ENCODE measurements at places on chromosomes 2 and 18.
A peak's percentile ranks its signal among the peaks of the same experiment; 100 is the strongest.

GRCh38 chr2:1427086-1427485 lies 13.8 kb downstream of the TPO start:
- DNase-seq = no peak

GRCh38 chr2:84478867-84479266 lies 19.8 kb upstream of the SUCLG1 start:
- DNase-seq = no peak

- DNase-seq = no peak
Observed at GRCh38 chr2:186543561-186544131, 46.2 kb upstream of the ITGAV start.

GRCh38 chr2:231927566-231927890 lies 1.3 kb upstream of the NPPC start:
- DNase-seq = no peak

GRCh38 chr2:104405623-104406022 lies 448.3 kb upstream of the POU3F3 start:
- no peak for DNase-seq

GRCh38 chr2:54850171-54851122 lies 127.0 kb downstream of the EML6 start:
- DNase-seq = no peak

- DNase-seq = no peak
Observed at GRCh38 chr2:239726631-239727181, 298.4 kb downstream of the NDUFA10 start.

GRCh38 chr2:4780679-4781078 lies 911.5 kb upstream of the SOX11 start:
- DNase-seq = no peak

- DNase-seq = no peak
Observed at GRCh38 chr2:165275932-165276331, 36.7 kb downstream of the SCN2A start.

GRCh38 chr2:196170213-196170605 lies 1.2 kb downstream of the STK17B start:
- DNase-seq = peak; percentile 78

DNA sequence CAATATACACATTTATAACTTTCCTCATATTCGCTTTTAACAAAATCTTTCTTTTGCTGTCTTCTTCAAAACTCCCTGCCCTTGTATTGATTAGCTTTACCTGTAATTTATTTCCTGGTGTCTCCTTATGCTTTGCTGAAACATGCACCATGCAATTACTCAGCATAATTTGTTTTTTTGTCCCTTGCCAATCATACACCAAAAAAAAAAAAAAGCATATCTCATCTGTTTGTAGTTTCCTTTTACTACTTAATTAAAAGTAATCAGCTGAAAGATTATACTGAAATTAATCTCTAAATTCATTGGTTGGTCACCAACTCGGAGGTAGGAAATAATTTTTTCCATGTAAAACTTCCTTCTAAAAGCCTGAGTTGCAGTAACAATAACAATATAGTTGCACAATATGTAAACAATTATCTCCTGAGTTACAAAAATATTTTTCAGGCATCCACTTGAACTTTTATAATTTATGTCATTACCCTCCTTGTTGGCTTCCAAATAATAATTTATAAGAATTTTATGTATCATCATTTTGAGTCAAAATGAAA lies 53.0 kb upstream of the ROCK1 start:
- DNase-seq = no peak

DNA sequence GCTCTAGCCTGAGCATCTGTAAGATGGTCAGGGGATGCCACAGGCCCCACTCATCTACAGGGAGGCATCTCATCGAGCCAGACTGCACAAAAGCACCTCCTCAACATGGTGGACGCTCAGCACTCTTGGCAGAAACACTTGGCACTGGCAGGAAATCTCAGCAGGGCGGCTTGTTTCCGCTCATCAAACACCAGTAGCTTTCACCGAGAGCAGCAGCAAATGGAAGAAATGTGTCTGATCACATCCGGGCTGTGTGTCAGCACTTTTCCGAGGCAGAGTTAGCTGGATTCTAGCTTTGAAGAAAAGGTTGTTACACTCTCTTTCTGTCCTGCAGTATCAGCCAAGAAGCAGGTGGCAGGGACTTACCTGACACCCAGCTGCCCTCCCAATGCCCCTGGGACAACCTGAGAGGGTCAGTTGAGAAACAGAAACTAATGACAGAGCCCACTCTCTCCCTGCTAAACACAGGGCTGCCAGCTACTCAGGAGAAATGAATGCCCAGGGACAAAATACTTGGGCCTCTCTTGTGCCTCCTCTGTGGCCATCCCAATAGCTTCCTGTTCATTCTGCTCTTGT lies 68.9 kb upstream of the FZD7 start:
- DNase-seq = peak; percentile 70

- DNase-seq = no peak
Observed at GRCh38 chr2:70745276-70745825, 22.6 kb downstream of the ADD2 start.

GRCh38 chr18:60247103-60247502 lies 125.5 kb downstream of the MC4R start:
- peak; percentile 70 for DNase-seq

DNA sequence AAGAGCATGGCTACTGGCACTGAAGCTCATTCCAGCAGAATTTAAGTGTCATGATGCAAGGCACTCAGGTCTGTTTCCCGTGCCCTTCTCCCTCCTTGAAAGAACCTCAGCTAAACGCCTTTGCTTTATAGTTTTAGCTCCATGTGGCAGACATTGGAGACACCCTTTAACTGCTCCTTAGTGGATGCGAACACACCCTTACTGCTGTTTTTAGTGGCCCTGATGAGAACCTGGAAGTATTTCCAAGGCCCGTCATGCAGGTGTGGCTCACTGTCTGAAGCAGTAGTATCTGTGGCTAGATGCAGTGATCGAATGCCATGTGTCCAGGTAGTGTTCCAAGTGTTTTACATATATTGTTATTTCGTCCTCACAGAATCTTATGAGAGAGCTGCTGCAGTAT lies 28.3 kb downstream of the KIF5C start:
- DNase-seq = no peak

DNA sequence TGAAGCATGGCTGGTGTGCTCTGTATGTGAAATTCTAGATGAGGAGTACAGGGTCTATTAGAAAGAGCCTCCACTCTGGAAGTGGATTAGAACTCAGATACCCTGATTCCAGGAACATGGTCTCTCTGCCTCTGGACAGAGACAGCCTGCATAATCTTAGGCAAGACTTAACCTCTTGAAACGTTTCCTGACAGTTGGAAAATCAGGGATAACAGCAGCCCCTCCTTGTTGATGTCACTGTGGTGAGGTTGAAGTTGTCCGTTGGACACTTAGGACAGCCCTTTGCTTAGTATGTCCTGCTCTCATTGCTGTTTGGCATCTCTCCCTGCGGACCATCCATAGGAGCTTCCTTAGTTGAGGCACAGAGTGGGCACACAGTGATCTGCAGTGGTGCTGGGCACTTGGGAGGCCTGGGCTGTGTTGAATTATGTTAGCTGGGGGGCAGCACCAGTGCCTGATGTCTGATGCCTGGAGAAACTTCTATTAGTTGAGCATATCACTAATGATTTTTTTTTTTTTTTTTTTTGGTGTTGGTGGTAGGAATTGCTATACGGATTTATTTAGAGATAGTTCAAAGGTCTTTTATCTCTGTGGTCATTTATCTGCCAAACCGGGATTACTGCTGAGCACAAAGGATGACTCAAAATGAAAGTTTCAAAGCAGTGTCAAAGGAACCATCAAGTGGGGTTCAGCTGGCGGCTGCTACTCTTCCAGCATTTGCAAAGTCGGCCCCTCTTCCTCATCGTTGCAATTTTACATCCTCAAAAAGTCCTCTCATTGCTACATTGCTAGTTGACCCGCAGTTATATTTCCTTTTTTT lies 28.8 kb downstream of the SETBP1 start:
- no peak for DNase-seq

GRCh38 chr2:62197011-62197924 lies 1.4 kb downstream of the B3GNT2 start:
- peak; percentile 49 for DNase-seq

- DNase-seq = no peak
Observed at GRCh38 chr18:44651478-44651877, 29.2 kb upstream of the SETBP1 start.

- no peak for DNase-seq
Observed at GRCh38 chr18:8603663-8604520, 5.3 kb upstream of the RAB12 start.

- DNase-seq = no peak
Observed at GRCh38 chr2:222622910-222623309, 33.0 kb downstream of the FARSB start.

GRCh38 chr2:216588861-216589710 lies 44.1 kb upstream of the IGFBP2 start:
- no peak for DNase-seq

GRCh38 chr2:133598769-133599168 lies 30.5 kb upstream of the NCKAP5 start:
- no peak for DNase-seq

DNA sequence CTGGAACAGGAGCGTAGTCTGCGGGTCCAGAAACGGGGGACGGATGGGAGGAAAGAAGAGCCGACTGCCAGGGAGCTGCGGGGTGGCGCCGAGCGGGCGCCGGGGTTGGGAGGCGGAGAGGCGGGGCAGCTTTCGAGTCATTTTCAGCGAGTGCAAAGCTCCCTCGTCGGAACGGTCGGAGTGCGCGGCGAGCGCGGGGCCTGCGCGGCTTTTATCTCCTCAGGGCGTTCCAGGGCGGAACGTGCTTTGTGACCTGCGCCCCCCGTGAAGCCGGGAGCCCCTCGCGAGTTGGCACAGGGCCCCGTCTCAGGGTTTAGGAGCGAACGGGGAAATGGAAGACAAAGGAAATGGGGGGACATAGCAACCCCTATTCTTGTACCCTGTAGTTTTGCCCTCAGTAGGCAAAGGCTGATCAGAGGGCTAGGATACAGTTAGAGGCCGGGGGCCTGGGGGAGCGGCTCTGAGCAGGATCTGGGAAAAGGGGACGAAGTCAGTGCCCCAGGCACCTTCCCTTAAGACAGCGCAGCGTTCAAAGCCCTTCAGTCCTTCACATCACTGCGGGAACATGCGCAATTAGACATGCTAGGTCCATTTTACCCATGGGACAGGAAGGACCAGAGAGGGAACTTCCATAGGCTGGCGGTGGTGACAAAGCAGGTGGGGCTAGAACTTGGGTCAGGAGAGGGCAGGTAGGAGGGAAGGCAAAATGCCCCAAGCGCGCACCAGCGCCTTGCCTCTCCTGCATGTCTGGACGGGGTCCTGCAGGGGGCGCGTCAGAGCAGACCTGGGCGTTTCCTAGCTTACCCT lies 60.1 kb upstream of the IL1RL1 start:
- DNase-seq = peak; percentile 76

DNA sequence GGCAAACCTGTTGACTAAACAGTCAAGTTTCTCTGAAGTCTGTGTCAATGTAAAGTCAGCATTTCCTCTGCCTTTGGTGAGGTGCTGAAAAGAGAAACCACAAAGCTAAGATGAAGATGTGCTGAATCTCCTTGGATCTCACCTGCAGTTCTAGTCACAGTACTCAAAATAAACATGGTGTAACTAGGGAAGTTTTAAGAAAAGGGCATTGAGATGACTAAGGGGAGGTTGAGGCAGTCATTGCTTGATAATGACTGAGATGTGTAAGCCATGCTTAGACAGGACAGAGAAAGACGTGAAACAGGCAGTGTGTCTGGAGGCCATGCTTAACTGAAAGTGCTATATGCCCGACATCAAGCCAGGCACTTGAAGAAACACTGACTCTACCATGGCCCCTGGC lies 1010.0 kb upstream of the CELF4 start:
- DNase-seq = peak; percentile 49

All from common myeloid progenitor, CD34-positive (primary cell).